ENCODE measurements at places on chromosomes 5 and 9.
A peak's percentile ranks its signal among the peaks of the same experiment; 100 is the strongest.

- no peaks in the 10 kb centered on the region for H3K36me3 ChIP-seq
- peak; percentile 75 for DNase-seq
- H3K4me3 ChIP-seq = no peak overlapping the region
- H3K27me3 ChIP-seq = no peaks in the 10 kb centered on the region
- no peak overlapping the region for H3K27ac ChIP-seq
Observed at GRCh38 chr5:107476783-107477182, 194.0 kb downstream of the EFNA5 start.

- peaks cover 5% of the 10 kb centered on the region for H3K4me1 ChIP-seq
- peaks cover 56% of the 10 kb centered on the region for H3K27me3 ChIP-seq
- DNase-seq = no peak
- H3K27ac ChIP-seq = no peak overlapping the region
- H3K36me3 ChIP-seq = no peaks in the 10 kb centered on the region
Observed at GRCh38 chr5:1376981-1377380, 32.1 kb upstream of the CLPTM1L start.

- peaks cover 16% of the 10 kb centered on the region for H3K4me1 ChIP-seq
- no peaks in the 10 kb centered on the region for H3K36me3 ChIP-seq
- H3K27me3 ChIP-seq = no peaks in the 10 kb centered on the region
- DNase-seq = no peak
- H3K4me3 ChIP-seq = no peak overlapping the region
Observed at GRCh38 chr5:132408456-132408855, 38.9 kb downstream of the SLC22A5 start.

- H3K4me1 ChIP-seq = no peaks in the 10 kb centered on the region
- no peaks in the 10 kb centered on the region for H3K36me3 ChIP-seq
- H3K27me3 ChIP-seq = no peaks in the 10 kb centered on the region
- H3K27ac ChIP-seq = no peak overlapping the region
- DNase-seq = peak; percentile 65
Observed at GRCh38 chr5:88824892-88825583, 57.9 kb downstream of the MEF2C start.

DNA sequence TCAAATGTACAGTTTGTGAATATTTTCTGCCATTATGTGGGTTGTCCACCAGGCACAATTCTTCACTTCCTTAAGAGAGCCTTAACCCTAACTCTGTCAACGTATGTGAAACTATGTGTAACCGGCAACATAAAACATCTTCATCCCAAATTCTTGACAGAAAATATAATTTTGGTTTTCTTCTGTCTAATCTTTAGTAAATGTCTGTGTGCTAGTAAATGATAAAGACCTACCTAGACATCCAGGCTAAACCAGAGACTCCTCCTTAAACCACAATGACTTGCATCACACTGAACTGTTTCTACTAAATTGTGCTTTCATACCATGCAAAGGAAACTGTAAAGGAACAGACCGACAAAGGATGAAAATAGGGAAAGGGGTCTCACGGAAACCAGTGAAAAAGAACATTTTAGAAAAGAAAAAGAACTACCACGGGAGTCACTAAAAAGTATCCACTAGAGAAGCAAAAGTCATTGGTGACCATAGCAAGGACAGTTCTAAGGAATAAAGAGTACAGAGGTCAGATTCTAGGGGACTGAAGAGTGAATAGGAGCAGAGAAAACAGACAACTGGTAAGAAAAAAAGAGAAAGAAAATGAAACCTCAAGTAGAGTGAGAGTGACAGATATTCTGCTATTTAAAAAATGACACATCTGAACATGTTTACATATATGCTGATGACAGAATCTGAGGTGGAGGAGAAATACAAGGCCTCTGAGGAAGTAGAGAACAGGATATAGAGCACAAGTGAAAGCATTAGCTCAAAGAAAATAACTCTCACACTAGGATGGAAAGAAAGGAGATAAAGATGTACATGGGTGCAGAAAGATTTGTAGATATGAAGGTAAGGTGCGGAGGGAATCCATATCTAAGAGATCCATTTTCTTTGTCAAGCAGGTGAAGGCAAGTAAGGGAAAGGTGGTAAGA, 49.4 kb downstream of the FNIP1 start:
- no peak overlapping the region for H3K4me3 ChIP-seq
- no peak overlapping the region for H3K27ac ChIP-seq
- no peaks in the 10 kb centered on the region for H3K27me3 ChIP-seq
- DNase-seq = peak; percentile 50

DNA sequence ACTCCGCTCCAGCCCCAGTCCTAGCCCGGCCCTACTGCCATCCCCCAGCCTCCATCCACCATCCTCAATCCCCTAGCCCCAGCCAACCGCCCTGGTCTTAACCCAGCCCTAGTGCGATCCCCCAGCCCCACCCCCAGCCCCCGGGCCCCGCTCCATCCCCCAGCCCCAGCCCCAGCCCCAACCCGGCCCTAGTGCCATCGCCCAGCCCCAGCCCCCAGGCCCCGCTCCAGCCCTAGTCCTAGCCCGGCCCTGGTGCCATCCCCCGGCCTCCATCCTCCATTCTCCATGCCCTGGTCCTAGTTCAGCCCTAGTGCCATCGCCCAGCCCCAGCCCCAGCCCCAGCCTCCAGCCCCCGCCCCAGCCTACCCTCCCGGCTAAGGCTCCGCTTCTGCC, 398 bp downstream of the TOR1A start:
- no peak for DNase-seq
- peaks cover 56% of the 10 kb centered on the region for H3K36me3 ChIP-seq
- peak overlapping the region; percentile 81 for H3K4me3 ChIP-seq
- H3K4me1 ChIP-seq = peaks cover 6% of the 10 kb centered on the region
- H3K27ac ChIP-seq = peak overlapping the region; percentile 35

DNA sequence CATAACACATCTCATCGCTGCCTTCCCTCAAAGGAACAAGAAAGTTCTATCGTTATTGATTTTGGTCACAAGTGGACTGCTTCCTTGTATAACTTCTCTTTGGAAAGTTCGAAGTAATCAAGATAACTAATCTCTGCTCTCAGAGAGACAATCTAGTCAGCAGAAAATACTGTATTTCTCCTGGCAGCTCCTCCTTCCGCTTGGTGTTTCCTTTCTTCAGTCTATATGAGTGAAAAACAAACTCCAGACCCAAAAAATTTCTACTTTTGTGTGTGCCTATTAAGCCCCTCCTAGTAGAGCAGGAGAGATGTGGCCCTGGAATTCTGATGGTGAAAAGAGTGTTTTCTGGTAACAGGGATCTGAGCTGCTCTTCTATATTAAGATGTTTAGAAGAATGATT, 24.5 kb downstream of the OSTF1 start:
- H3K36me3 ChIP-seq = no peaks in the 10 kb centered on the region
- no peaks in the 10 kb centered on the region for H3K27me3 ChIP-seq
- no peak overlapping the region for H3K4me3 ChIP-seq
- no peaks in the 10 kb centered on the region for H3K4me1 ChIP-seq
- H3K27ac ChIP-seq = no peak overlapping the region
- no peak for DNase-seq
